Panc1 (cell line): ENCODE measurements at places on chromosomes 6 and 20.

DNA sequence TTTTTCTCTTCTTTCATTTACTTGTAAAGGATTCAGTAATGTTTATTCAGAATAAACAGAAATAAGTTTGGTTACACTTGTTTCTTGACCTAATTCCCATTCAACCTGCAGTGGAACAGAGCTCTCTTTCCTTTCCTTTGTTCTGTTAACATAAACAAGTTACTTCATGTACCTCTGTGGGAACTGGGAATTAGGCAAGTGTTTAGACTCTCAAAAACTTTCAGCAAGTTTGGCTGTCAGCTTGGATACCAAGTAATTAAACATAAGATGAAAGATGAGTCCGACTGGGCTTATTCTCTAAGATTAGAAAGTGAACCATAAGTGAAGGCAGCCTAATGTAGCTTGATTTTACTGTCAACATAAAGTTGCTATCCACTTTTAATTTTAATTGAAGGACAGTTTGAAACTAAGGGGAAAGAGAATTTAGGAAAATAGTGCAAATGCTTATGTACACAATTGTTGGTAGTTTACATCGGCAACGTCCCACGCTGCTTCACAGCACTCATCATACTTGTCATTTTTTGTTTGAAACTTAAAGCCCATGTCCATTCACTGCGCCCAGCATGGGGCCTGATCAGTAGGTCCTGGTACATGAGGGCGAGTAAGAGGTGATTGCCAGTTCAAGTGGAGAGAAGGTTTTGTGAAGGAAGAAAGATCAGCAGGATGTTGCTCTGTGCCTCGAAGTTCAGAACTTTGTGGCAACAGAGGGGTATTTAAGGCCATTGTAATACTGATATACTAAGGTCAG is 113.0 kb downstream of the PLEKHG1 start:
- no peak for DNase-seq

DNA sequence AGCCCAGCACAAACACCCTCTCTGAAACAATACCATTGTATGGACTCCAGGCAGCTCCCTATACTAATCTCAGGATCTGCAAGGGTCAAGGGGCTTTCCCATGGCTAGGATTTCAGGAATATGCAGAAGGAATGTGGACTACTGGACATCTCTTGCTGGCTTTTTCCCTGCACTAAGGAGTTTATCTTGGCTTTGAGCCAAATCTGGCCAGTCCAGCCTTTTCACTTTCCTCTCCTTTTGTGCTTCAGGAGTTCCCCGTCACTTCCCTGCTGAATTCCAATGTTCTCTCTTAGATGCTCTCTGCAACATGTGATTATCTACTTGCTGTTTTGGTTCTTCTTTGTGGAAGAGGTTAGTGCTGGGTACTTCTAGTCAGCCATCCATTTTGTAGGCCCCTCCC is 568.2 kb downstream of the HDGFL1 start:
- DNase-seq: no peak

DNA sequence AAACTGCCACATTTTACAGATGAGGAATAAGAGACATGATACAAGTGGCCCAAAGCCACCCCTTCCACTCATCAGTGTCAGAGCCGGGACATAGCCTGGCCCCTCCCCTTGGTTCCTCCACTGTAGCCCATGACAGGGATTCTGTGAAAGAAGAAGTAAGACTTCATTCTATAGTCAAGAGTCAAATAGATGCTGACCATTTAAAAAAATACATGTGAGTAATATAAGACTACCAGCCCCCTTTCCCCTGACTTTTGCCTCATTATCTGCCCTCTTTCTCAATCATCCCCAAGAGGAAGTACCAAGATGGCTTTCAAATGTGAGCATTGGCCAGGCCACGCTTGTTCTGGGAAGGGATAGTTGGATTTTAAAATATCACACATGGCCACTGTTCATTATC is 57.8 kb upstream of the TAB2 start:
- DNase-seq: no peak

DNA sequence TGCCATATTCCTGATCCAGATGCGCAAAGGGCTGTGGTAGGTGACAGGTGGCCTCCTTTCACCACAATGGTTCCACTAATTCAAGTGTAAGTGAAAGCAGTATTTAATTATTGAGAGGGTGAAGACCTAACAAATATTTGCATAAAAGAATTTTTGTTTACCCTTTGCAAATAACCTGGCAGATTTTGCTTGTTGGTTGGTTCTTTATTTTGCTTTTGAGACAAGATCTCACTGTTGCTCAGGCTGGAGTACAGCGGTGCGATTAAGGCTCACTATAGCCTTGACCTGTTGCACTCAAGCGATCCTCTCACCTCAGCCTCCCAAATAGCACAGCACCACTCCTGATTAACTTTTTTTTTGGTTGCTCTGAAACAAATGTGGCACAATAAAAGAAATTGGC is 49.2 kb downstream of the PCNA start:
- DNase-seq: no peak

DNA sequence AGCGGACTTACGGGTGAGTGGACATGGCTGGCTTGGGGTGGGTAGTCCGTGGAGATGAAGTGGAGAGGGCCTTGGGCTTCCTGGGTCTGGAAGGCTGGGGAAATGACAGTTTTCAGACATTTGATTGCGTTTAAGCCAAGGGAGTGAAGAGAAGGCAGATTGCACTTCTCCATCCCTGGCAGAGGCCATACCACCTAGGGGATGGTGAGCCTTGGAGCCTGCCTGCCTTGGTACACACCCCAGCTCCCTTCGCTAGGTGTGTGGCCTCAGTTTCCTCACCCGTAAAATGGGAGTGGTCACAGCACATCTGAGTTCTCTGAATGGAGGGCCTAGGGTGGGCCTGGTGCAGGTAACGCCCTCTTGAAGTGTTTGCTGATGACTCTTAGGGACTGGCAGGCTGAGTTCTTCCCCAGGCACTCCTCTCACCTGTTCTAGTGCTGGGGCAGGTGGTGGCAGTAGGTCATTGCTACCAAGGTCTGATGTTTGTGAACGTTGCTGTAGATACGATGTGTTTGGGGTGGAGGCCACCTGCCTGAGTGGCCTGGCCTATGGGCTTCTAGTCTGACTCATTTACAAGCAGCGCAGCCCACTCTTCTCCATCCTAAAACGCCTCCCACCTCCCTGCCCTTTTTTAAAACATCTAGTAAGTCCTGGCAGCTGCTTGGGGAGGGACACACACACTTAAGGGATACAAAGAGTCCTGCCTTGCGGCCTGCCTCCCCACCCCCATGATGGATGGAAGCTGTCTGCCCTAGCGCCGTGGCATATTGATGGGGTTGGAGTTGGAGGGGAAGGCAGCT is 2.3 kb downstream of the RBM38 start:
- DNase-seq: no peak

- no peak for DNase-seq
Observed at GRCh38 chr6:57130661-57131177, 40.7 kb downstream of the ZNF451 start.

GRCh38 chr6:108902382-108902792 is 54.2 kb downstream of the ARMC2 start:
- DNase-seq: no peak

GRCh38 chr6:169452117-169452868 is 198.6 kb upstream of the THBS2 start:
- DNase-seq: peak; percentile 75

DNA sequence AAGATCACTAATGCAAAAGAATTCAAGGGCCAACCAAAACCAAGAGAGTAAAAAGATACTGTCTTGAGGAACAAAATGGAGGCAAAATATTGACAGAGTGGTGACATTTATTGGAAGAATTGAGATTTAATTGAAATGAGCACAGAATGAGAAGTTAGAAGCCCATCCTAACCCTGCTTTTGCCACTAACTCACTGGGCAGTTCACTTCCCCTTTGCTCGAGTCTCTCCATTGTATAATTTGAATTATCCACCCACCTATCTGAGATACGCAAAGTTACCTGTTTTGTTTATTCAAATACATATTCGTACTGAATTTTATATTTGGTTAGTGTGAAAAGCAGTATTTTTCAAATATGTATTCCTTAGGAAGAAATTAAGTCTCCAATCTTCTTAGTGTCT is 204.5 kb upstream of the PRDM1 start:
- DNase-seq: no peak

- DNase-seq: no peak
Observed at GRCh38 chr6:27066381-27066780, 181.1 kb upstream of the PRSS16 start.

DNA sequence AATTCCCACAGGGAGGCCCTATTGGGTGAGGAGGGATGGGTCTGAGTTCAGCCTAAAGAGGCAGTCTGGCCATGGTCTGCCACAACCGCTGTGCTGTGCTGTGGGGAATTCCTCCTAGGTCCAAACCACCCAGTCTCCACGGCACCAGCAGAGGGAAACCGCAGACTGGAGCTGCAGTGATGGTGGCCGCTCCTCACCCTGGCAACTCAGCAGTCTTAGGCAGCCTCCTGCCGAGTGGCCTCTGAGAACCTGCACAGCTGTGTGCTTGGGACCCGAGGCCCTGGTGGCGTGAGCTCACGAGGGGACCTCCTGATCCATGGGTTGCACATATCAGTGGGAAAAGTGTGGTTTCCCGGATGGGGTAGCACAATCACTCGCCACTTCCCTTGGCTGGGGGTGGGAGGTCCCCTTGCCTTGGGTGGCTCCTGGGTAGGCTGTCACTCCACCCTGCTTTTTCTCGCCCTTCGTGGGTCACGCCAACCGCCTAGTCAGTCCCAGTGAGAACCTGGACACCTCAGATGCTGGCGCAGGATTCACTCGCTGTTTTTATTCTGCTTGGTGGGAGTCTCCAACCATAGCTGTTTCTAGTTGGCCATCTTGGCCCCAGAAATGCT is 242.2 kb downstream of the CDH26 start:
- DNase-seq: no peak

- no peak for DNase-seq
Observed at GRCh38 chr6:36933102-36933501, 21.4 kb upstream of the PI16 start.

DNA sequence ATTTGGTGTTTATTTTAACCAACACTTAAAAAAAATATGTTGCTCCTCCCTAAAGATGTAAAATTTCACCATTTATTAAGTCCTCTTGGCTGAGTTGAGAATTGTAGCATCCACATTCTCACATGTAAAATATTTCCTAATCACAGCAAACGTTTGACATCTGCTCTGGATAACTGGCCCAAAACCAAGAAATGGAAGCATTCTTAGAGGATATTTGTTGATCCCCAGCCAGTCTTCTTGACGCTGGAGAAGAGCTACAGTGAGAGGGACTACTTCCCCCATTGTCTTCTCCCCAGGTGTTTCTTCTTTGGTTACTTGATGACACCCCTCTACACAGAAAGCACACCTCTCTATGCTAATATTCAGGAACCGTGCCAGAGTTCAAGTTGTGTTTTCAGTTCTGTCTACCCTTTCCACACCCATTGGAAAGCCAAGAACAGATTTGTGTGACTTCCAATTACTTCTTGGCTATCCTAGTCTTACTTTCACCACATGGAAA is 454.5 kb upstream of the JAG1 start:
- no peak for DNase-seq

- no peak for DNase-seq
Observed at GRCh38 chr6:29831776-29832175, 4.2 kb downstream of the HLA-G start.

- no peak for DNase-seq
Observed at GRCh38 chr6:4740032-4740431, 36.2 kb upstream of the CDYL start.

DNA sequence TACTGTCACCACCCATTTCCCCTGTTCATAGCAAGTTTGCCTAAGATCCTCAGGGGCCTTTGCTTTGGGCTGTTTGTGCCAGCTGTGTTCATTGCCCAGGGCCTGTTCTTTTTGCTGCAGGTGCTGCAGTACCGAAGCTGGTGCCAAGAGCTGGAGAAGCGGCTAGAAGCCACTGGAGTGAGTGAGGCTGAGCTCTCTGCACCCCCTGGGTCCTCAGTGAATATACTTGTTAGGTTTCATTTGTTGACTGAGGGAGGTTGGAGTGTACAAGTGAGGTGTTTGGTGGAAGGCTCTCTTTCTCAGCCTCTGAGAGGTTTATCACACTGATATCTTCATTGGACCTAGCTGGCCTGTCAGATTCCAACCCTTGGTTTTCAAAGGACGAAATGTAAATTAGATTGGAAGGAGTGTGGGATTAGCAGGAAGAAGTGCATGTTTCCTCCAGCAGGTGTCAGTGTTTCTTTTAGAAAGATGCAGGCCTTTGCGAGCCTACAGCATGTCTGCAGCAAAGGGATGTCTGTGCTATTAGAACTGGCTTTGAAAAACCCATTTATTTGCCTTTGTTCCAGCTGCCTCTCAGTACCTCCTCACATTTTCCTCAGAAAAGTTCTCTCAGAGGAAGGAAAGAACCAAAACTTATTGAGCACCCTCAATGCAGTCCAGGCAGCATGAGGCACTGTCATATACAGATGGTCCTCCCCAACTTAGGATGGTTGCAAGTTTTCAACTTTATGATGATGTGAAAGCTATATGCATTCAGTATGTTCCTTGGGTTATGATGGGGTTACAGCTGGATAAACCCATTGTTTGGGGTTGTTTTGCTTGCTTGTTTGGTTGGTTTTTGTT is 8.3 kb downstream of the CEP250 start:
- peak; percentile 45 for DNase-seq

DNA sequence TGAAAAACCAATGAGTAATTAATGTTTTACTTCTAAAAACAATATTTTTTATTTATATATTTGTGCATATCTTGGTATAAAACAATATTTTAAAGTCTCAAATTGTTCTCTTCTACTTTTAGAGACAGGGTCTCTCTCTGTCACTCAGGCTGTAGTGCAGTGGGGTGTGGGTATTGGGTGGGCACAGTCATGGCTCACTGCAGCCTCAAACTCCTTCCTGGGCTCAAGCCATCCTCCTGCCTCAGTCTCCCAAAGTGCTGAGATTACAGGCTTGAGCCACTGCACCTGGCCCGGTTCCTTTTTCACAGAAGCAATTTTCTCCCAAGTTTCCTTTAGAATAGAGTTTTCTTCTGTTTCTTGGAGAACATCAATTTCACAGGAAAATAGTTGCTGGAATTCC is 102.8 kb downstream of the TMEM242 start:
- no peak for DNase-seq

- no peak for DNase-seq
Observed at GRCh38 chr6:127162836-127163235, 44.4 kb downstream of the RSPO3 start.

DNA sequence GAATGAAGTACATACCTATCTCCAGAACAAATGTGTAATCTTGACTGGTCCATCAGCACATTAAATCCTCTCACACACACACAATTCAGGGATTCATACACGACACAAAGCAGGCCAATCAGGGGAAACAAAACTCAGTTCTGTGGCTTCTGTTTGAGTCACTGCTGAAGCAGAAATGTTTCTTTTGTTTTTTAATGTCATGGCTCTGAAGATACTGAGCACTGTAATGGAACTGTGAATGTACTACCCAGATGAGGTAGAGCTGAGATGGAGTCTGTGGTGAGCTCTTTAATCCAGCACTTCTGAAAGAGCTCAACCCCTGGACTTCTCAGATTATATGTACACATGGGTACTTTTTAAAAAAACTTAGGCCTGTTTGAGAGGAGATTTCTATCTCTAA is 116.4 kb downstream of the THEMIS start:
- DNase-seq: no peak

DNA sequence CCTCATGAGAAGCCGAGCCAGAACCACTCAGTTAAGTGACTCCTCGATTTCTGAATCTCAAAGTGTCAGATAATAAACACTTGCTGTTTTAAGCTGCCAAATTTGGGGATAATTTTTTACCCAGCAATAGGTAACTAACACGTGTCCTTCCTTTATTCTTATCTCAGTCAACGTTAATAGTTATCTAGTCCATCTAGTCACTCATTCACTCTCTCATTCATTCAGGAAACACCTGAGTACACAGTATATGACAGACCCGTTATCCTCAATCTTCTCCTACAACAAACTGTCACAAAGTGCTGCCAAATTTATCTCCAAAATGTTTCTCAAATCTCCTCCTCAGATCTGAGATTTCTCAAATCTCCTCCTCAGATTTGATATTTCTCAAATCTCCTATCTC is 13.1 kb downstream of the FAM184A start:
- no peak for DNase-seq
